ENCODE measurements at places on chromosomes 6 and 20.

- no peak for DNase-seq
These were observed 101.5 kb upstream of the BHLHE23 start for GRCh38 chr20:63108247-63108646.

- DNase-seq = no peak
These were observed 48.2 kb upstream of the ASIP start for GRCh38 chr20:34193051-34193450.

DNA sequence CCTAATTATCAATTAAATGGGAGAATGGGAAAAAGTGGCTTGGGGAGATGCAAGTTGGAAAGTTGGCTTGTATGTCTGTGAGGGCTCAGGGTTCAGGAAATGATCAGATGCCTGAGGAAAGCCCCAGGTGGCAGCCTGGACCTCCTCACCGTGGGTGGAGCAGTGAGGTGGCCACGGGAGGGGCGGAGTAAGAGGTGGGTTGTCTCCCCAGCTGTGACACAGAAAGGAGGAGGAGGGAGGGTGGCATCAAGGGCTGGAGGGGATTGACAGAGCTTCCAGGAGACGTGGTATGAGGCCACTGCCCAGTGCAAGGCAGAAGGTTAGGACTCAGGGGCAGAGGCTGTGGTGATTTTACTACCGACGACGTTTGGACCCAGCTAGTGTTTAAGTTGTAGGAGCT lies 672.2 kb downstream of the PRKN start:
- no peak for DNase-seq

DNA sequence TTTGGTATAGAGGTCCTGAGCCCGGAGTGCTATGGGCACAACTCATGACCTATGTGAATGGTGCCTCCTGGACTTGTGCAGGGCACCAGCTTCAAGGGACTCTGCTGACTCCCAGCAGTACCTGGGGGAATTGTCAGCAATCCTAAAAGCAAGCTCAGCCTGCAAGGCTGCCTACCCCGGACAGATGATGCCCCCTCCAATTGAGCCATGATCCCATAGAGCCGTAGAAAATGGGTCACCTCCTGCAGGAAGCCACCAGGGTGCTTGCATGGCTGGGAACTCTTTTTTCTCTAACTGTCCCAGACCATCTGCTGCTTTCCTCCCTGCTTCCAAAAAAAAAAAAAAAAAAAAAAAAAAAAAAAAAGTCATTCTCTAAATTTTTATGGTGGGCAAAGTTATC lies 12.9 kb upstream of the PRND start:
- no peak for DNase-seq

- no peak for DNase-seq
These were observed at the start of gene ARHGAP40 for GRCh38 chr20:38601216-38602184. Gene ARHGAP40, plus strand, starts transcription at chr20:38601809.

- no peak for DNase-seq
These were observed 210.2 kb downstream of the TMEM200A start for GRCh38 chr6:130575971-130576370.

DNA sequence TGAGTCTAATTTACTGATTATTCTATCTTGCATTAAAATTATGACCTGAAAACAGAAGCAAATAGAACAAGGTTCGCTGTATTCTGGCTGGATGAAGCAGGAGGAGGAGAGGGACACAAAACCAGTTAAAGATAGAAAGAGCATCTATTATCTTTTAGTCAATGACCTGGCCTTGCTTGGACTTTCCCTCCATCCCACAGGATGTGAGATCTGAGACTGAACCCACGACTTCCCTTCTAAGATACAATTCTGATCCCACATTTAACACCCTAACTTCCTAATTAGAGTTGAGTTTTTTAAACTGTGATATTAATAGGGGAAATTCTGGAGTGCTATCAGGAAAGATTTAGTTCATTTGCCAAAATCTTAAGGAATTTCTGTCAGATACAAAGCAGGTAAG lies 3.1 kb upstream of the HLA-DQA2 start:
- no peak for DNase-seq

DNA sequence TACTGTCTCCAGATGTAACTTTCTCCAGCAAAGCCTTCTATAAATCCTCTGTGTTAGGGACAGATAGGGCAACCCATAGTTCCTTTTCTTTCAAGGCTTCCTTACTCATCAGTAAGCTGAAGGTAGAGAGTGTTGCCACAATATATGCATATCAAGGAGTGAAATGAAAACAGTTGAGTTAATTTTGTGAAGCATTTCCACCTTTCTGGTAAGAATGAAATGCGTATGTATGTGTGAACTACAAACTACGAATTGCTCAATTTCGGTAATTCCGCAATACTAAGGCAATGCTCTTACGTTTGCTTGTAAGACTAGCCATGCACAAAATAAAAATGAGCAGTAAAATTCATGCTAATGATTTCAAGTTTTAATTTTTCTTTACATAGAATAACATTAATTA lies 61.2 kb upstream of the HBS1L start:
- no peak for DNase-seq

DNA sequence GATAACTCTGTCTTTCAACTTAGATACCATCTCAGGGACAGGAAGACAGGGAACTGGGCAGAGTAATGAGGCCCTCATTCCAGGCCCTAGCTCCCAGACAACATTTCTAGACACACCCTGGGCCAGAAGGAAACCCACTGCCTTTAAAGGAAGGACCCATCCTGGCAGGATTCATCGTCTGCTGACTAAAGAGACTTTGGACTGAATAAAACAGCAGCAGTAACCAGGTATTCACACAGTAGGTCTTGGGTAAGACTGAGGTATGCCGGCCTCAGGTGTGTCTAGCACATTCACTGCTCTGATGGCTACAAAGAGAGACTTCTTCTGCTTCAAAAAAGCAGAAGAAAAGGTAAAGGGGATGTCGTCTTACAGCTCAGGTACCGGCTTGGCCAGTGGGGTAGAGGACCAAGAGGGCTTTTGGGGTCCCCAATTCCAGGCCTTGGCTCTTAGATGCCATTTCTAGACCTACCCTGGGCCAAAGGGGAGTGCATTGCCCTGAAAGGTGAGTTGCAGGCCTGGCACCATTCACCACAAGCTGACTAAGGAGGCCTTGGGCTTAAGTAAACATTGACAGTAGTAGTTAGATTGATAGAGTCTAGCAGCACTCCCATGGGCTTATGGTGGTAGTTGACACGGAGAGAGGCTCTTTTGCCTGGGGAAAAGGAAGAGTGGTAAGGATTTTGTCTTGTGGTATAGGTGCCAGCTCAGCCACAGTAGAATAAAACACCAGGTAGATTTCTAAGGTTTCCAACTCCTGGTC lies 13.4 kb downstream of the SNX14 start:
- no peak for DNase-seq

- no peak for DNase-seq
These were observed 36.4 kb downstream of the ANKRD60 start for GRCh38 chr20:58192065-58192464.

DNA sequence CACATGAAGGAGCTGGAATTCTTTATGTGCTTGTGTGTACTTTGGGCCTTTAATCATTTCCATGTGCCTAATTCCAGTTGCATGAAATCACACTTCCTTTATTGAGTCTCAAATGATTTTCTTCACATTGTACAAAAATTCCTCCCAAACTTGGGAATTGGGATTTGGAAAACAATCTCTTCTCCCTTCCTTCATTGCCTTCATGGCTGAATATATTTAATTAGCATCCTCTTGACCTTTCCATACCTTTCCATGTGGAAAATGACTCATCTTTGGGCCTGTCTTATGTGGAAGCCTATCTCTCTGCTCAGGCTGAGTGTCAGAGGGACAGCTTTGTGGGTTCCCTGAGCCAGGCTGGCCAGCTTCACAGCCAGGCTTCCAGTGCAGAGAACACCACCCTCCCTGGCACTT lies 33.0 kb upstream of the CDH4 start:
- no peak for DNase-seq

DNA sequence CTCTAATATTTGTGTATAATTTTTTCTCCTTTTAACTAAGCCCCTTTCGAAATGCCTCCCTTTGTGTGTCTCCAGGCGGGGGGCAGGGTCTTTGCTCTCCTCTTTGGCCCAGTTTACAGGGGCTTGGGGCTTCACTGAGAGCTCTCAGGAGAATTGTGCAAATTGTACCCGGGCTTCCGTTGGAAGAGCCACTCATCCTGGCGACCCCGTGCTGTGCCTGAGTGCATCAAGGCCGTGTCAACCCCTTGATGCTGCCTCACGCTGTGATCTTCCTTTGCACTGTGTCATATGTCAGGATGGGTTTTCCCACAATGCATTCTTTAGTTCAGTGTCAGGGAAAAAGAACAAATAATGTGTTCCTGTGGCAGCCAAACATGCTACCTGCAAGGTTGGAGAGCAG lies 118.0 kb upstream of the POU3F2 start:
- no peak for DNase-seq

GRCh38 chr6:122788663-122789181 lies 336 bp upstream of the SMPDL3A start:
- DNase-seq = no peak

- DNase-seq = no peak
These were observed 122.6 kb upstream of the ID4 start for GRCh38 chr6:19714434-19715166.

- DNase-seq = no peak
These were observed 79.8 kb downstream of the ANKEF1 start for GRCh38 chr20:10114598-10114997.

DNA sequence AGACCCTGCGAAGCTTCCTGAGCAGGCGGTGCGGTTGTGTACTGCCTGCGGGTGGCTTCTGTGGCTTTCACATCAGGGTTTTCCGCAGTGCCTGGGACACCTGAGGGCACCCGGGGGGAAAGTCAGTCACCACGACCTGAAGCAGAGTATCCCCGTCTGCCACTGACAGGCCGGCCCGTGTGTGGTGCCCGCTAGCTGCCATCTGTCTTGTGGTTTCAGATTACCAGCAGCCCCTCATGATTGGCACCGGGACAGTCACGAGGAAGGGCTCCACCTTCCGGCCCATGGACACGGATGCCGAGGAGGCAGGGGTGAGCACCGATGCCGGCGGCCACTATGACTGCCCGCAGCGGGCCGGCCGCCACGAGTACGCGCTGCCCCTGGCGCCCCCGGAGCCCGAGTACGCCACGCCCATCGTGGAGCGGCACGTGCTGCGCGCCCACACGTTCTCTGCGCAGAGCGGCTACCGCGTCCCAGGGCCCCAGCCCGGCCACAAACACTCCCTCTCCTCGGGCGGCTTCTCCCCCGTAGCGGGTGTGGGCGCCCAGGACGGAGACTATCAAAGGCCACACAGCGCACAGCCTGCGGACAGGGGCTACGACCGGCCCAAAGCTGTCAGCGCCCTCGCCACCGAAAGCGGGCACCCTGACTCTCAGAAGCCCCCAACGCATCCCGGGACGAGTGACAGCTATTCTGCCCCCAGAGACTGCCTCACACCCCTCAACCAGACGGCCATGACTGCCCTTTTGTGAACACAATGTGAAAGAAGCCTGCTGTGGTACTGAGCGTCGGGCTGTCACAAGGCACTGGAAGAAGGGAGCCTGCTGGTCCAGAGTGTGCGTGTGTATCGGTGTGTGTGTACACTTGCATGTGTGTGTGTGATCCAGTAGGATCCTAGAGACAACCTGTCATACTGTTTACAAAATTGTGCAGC lies 54.4 kb downstream of the GOPC start:
- no peak for DNase-seq

DNA sequence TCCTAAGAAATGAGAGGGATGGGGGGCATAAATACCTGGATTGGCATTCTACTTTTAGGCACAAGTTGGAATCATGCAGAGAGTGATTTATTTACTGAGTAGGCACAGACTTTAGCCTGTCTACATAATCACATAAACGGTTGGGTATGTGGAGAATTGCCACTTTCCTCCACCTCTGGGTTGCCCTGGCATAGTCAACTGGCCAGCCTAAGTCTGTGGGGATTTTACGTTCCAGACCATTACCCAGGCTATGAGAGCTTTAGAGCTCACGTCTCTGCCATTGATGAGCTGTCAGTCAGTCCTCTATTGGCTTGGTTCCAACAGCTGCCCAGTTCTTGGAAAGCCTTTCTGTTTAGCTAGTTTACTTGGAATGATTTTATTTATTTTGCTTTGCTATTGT lies 5.0 kb upstream of the BHLHE23 start:
- no peak for DNase-seq

GRCh38 chr6:170493354-170493753 lies 59.8 kb downstream of the PSMB1 start:
- no peak for DNase-seq

GRCh38 chr20:15927893-15928650 lies 645.2 kb downstream of the KIF16B start:
- no peak for DNase-seq

DNA sequence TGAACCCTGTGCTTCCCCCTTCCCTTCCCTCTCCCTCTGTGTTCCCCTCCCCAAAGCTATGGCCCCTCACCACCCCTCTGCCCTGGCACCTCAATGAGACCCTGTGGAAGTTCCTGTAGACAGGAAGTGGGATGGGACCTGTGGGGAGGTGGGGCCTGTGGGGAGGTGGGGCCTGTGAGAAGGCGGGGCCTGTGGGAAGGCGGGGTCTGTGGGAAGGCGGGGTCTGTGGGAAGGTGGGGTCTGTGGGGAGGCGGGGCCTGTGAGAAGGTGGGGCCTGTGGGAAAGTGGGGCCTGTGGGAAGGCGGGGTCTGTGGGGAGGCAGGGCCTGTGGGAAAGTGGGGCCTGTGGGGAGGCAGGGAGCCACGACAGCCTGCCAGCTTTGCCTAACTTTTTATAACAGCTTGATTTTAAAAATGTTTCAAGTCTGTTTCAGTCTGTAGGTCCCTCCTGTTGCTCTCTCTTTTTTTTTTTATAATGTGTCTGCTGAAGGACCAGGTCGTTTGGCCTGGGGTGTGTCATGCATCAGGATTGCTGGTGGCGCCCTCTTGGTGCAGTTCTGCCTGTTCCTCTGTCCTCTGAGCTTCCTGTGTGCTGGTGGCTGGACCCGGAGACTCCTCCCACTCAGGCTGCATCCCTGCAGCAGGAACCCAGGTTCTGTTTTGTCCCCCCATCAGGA lies 70.5 kb upstream of the SLCO4A1 start:
- DNase-seq = no peak

DNA sequence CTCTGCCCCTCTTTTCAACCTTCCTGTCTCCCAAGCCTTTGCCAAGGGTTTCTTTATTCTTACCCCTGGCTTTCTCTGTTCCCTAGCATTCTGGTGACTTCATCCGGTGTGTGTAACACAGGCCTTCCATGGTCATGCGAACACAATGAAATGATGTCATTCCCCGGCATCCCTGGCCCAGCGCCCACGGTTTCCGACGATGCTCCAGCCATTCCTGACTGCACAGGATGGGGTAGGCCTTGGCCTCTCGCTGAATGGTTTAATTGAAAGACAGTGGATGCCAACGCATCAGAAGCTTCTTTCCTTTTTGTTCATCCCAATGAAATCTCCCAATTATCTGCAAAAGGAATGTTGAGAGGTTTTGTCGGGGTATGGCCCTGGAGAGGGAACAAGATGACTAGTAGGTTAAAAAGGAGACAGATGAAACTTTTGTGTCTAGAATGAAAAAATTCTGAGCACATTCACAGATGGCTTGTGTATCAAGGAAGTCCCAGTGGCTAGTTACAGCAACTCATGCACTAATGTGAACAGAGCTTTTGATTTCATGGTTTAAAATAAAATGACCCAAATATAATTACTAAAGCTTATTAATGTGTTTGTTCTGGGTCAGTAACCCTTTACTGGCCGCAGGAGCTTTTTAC lies 655.0 kb downstream of the QKI start:
- no peak for DNase-seq

All from activated CD4-positive, alpha-beta T cell treated with anti-CD3 and anti-CD28 coated beads, Interleukin-2, amount 50 U/mL, for 24 hours (primary cell).